ENCODE measurements at places on chromosomes 2 and 18.

DNA sequence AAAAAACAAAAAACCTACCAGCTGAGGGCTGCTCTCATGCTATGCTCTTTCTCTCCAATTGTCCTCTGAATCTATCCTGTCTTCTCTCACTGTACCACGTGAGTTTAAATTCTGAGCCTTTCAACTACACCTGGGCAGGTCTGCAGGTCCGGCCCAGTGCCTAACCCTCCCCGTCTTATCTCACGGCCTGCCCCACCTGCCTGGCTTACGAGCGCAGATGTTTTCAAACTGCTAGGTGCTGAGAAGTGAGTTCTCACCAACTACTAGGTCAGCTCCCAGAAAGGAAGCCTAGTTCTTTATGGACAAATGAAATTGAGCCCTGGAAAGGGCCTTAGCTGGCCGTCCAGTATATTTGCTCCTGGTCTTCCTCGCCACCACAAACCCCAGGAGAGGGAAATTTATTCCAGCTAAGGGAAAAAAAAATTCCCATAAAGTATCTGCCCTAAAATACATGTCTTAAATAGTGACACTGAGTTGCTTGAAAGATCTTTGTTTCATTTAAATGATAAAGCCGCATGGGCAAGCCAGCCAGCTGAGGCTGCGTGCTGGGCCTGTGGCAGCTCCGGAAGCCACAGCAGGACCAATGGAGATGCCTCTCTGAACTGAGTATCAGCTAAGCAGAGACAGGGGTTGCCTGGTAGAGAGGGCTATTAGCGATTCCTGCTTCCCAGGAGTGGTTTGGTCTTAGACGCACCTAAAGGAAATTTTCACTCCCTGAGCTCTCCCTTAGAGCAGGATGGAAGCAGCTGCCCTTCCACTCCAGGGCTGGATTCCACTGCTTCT, 92.5 kb upstream of the NCK2 start:
- no peak for DNase-seq

DNA sequence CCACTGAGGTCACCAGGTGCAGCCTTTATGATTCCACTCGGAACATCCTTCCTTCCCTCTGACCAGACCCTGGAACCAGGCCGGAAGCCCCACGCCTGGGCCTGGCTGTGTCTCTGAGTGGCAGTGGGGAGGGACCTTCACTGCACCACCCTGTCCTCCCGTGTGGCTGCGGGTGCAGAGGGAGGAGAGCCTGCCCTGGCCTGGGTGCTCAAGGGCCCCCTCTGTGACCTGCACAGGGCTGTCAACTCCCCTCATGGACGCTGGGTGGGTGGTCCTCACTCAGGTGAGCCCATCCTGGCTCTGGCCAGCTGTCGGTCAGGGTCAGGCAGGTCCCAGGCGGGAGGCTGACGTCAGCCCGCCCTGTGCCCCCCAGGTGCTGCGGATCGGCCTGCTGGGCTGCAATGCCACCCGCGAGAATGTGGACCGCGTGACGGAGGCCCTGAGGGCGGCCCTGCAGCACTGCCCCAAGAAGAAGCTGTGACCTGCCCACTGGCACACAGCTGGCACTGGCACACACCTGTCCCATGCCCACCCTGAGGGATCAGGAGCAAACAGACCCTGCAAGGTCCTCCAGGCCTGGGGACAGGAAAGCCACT, 9.8 kb downstream of the AGXT start:
- no peak for DNase-seq

DNA sequence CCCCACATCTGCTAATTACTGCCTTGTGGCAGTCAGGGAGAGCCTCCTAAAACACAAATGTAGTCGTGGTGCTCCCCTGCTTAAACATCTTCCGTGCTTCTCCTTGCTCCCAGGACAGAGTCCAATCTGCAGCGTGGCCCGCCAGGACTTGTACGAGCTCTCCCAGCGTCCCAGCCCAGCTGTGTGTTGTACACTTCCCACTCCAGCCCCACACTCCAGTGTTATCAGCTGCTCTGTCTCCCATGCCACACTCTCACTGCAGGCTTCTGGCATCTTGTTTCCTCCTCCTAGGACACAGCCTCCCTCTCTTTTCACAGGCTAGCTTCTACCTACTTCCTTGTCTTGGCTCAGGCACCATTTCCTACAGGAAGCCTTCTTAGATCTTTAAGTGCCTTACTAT, 199.4 kb downstream of the ALPK2 start:
- DNase-seq, result no peak

- DNase-seq, result no peak
These were observed 121.6 kb upstream of the HNRNPA3 start for GRCh38 chr2:177090967-177091366.

DNA sequence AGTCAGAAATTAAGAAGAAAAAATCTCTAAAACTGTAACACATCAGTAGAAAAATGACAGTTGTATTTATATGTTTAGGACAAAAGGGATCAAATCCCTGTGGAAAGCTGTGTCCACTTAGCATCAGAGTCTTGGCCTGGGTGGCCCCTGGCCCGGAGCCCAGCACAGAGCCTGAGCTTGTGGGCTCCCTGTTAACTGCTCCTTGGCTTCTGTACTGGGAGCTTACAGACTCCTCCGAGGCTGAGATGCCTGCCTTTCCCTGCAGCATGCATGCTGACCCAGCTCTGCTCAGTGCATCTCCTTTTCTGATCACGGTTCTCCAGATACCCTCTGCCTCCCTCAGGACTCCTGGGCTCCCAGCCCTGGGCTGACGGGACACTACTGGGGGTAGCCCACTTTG, 98.1 kb downstream of the DCDC2C start:
- no peak for DNase-seq

DNA sequence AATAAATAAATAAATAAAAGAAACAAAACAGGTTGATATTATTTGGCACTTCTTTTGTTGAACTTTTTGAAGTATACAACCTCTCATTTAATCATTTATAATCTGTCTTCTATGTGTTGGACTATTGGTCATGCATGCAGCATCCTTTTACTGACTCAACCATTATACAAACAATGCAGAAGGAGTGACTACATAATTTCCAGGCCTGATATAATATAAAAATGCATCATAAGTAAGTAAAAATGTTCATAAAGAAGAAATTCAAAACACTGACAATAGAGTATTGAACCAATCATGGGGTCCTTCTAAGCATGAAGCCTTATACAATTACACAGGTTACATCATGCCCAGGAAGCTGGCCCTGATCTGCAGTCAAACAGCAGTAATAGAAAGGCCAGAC, 141.5 kb upstream of the FN1 start:
- no peak for DNase-seq

DNA sequence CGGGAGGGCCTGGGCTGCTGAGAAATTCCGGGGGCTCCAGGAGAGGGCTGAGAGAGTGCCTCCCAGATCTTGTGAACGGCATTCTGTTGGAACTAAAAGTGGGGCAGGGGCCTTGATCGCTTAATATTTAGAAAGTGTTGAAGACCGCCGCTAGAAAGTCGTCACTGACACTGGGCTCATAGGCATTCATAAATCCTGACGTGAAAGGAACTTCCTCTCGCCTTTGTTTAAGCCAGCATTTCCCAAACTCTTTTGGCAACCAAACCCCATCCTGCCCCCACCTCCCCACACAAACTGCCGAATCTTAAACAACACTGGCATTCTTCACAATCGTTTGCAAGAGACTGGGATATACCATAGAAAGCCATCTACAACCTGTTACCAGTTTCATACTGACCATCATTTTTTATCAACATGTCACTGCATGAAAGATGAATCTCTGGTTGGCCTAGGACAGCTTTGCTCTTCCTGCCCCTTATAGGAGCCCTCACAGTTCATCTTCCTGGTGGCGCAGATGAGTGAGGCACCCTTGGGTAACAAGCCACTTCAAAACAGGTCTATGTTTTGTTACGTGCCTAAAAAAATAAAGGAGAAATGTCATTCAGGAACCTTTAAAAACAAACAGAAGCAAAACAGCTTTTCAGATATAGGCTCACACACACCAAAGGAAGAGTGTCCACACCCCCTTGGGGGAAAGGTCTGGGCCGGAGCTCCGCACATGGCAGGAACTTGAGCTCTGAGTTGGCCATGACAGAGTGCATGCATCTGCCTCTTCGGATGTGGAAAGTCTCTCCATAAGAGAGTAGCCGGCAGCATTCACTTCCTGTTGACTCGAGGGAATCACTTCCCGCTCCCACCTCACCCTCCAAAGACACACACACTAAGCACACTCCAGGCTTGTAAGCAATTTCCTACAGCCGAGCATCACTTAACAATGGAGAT, 13.0 kb downstream of the MTERF4 start:
- no peak for DNase-seq
